ENCODE measurements at places on chromosomes 1 and 21.

DNA sequence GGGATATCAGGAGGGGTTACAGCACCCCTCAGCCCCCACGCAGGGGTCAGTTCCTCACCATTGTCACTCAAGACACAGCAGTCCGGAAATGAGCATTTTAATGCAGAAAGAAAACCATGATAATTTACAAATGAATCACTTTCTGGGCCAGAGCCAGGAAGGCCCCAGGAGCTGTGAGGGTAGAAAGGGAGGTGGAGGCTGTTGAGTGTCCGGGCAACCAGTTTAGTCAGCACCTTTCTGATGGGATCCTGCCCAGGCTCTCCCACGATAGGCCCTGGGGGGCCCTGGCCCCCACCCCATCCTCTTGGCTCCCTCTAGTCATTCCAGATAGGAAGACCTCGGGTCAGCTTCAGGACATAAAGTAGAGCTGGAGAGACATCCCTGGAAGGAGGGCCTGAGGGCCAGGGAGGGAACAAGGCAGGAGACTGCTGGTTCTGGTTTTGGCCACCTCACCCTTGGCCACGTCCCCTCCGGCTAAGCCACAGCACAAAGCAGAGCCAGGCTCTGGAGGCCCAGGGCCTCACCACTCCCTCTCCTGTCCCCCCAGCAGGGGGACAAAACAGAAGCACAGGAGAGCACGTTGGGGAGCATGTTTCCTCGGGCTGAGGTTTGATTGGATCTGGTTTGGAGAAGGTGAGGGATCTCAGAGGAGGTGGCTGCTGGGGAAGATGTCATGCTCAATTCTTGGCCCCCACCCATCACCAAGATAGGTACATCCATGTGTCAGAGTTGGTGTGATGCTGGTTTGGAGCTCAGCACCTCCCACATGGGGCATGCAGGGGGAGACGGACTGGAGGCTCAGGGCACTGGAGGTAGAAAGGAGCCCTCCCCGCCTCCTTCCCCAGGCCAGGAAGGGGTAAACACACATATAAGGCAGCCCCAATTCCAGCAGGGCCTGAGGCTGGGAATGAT lies 20.6 kb downstream of the ETNK2 start:
- DNase-seq: peak; percentile 88

GRCh38 chr21:28882345-28882744 lies 110.3 kb downstream of the LTN1 start:
- DNase-seq: no peak

DNA sequence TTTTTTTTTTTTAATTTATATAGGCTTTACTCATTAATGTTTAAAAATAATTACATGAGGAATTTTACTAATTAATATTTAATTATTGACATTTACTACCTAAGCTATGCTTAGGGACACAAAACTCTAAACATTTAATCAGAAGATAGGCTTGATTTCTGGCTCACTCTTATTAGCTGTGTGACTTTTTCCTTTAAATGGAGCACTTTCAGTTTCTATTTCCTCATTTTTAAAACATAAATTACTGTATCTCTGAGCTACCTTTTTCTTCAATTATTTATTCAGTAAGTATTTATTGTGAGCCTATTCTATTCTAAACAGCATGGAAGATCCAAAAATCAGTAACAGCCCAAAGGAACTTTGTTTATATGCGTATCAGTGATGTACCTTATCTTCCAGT lies 40.5 kb downstream of the MAP3K7CL start:
- no peak for DNase-seq

DNA sequence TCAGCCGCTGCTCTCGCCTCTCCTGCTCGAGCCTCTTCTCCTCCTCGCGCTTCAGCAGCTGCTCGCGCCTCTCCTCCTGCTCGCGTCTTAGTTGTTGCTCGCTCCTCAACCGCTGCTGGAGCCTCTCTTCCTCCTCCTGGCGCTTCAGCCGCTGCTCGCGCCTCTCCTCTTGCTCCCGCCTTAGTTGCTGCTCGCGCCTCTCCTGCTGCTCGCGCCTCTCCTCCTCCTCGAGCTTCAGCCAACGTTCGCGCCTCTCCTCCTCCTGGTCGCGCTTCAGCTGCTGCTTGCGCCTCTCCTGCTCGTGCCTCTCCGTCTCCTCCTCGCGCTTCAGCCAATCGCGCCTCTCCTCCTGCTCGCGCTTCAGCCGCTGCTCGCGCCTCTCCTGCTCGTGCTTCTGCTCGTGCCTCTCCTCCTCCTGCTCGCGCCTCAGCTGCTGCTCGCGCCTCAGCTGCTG lies 3.7 kb downstream of the TCHH start:
- DNase-seq: peak; percentile 34

GRCh38 chr21:31193761-31194160 lies 150.3 kb downstream of the TIAM1 start:
- DNase-seq: no peak

- DNase-seq: no peak
Measured at GRCh38 chr21:44018813-44019567, 6.9 kb downstream of the TRAPPC10 start.

- DNase-seq: no peak
Measured at GRCh38 chr1:154327466-154328317, 2.4 kb downstream of the ATP8B2 start.

DNA sequence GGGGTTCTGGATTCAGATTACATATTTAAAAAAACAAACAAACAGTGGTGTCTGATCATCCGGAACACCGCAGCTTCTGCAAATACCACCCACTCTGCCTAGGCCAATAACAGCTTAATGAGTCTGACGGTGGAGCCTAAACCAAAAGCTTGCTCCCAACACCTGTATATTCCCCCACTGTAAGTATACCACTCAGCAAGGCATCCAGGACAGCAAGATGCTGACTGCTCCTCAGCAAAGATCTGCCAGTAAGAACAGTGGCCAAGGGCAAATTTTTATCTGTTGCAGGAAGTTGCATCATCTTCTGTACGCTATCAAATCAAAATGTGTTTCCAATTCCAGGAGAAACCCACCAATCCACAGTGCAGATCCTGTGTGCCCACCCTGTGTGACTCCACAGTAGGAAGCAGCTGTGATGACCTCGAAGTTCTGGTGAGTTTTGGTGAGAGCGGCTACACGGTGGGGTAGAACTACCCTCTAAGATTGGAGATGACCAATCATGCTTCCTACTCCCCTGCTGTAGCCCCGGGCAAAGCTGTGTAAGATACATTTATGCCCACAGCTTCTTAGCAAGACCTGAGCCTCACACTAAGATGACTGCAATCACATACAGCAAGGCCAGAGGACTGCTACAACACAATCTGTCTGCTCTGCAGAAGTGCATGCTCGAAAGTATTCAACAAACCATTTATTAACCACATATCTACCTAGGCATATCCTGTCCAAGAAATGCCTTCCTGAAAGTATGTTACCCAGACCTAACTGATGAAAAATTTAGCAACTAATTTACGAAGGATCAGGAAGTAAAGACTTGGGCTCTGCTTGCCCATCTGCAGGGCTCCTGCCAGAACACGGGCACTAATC lies 30.5 kb downstream of the SIPA1L2 start:
- no peak for DNase-seq

- no peak for DNase-seq
Measured at GRCh38 chr1:167312871-167313270, 92.2 kb downstream of the POU2F1 start.

GRCh38 chr1:75548721-75549480 lies 62.0 kb downstream of the SLC44A5 start:
- no peak for DNase-seq

DNA sequence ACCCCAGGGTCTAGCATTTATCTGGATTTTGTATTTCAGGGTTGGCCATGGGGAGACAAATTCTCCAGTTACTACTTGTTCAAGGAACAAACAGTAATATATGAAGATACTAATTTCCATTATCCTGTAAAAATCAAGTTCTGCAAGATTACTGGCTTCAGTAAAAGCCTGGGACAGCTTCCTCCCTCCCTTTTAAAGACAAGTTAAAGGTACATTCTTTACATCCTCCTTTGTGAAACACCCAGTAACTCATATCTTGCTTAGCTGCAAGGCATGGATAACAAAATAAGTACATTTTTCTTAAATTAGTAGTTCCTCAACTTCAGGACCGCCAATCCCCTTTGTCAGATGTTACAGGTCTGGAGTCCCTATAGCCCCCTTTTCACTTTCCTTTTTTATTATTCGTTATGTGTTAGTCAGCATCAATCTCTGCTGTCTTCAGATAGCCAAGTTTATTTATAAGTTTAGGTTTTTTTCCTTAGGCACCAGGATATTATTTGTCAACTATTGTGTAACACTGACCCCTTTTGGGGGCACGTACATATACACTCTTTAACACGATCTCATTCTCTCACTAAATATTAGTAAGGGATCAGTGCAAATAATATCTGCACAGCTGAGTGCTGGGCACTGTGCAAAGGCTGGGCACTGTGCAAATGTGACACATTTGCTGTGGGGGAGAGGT lies 9.8 kb downstream of the ERRFI1 start:
- peak; percentile 37 for DNase-seq

- DNase-seq: no peak
Measured at GRCh38 chr1:237041461-237041794, 556 bp upstream of the RYR2 start.

GRCh38 chr1:244962130-244962529 lies 97.8 kb upstream of the HNRNPU start:
- no peak for DNase-seq

- DNase-seq: no peak
Measured at GRCh38 chr1:45385302-45385701, 45.1 kb upstream of the MUTYH start.

- no peak for DNase-seq
Measured at GRCh38 chr1:58345215-58346035, 201.1 kb downstream of the OMA1 start.

GRCh38 chr1:201061886-201062285 lies 38.4 kb upstream of the KIF21B start:
- no peak for DNase-seq

DNA sequence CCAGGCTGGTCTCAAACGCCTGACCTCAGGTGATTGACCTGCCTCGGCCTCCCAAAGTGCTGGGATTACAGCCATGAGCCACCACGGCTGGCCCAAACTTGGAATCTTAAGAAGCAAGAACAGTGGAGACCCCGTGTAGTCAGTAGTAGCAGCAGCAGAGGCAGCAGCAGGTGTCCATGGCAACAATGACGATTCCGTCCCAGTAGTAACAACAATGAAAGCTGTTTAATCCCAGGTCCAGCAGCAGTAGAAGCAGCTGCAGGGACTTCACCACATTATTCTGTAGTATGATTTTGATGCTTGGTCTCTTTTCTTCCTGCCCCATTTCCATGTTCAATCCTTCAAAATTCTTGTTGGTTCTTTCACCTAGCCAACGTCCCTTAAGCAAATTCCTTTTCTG lies 69.6 kb upstream of the KCTD3 start:
- DNase-seq: no peak

DNA sequence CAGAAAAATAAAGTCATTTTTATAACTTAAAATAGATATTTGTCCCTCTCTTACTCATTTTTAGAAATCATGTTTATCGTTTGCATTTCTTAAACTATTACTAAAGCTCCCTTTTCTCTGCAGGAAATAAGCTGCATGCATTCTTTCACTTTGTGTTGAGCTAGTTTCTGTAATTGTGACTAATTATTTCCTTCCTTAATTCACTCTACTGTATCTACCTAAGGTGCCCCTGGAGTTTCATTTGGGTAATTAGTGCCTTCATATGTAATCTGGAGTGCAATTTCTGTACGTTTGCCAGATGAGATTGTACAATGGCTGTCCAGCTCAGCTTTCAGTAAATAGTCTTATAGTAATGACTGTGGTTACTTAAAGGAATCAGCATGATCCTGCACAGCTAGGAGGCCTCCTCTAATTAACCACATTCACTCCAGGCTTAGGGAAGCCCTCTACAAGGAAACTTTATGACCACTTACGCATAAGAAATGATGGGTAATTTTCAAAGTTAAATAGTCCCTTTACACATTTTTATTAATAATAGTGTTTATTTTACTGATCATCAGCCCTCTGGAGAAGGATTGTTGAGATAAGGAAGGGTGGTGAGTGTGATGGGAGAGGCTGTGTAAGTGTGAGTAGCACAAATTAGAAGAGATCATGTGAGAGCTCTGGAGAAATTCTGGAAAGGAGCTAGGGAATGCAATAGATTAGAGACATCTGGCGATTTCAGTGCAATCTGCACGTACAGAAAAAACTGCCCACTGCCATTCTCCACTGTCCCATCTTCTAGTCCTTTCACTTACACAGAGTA lies 86.8 kb downstream of the LRRC8C start:
- peak; percentile 15 for DNase-seq
